Left colon (tissue), 2 donors: ENCODE measurements at places on chromosomes 3 and 15.

GRCh38 chr15:37691911-37692310 is 242.5 kb upstream of the TMCO5A start:
- DNase-seq = no peak

DNA sequence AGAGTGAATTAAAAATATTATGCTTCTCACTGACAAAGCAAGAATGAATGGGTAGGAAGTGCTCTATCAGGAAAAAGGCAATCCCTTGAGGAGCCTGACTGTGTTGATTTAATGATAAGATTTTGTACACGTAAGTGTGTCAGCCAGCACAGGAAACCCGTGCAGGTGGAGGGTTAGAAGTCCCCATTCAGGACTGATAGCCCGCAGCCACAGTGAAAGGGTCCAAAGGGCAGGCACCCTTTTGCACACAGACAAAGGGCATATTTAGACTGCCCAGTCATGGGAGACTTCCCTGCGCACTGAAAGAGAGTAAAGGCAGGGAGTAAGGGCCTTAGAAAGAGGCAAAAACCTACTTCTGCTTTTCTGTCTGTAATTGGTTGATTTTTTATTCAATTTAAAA is 26.4 kb upstream of the SKIL start:
- DNase-seq = peak; percentile 80

GRCh38 chr3:161607056-161607455 is 110.4 kb downstream of the OTOL1 start:
- no peak for DNase-seq

GRCh38 chr3:186257866-186258265 is 104.2 kb downstream of the DGKG start:
- DNase-seq = no peak

DNA sequence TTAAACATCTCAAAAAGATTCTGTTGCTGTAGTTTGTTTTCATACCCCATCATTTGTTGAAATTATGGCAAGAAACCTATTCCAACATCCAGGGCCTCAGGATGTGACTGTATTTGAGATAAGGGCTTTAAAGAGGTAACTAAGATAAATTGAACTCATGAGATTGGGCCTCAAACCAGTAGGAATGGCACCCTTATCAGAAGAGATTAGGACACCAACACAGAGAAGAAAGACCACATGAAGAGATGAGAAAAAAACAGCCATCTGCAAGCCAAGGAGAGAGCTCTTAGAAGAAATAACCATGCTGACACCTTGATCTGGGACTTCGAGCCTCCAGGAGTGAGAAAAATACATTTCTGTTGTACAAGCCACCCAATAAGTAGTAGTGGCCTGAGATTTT is 157.7 kb downstream of the CGGBP1 start:
- no peak for DNase-seq

DNA sequence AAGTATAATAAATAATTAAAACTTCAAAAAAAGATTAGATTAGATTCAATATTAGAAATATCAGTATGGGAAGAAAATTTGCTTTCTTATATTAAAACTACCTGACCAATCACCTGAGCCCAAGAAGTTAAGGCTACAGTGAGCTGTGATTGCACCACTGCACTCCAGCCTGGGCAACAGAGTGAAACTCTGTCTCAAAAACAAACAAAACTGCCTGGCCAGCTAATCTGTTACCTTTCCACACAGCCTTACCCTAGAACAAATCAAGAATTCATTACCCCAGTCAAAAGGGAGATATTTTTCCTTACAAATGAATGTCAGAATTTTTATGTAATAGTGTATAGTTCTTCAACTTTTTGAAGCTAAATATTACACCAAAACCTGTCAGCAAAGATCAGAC is 117.0 kb upstream of the MANF start:
- DNase-seq = no peak

DNA sequence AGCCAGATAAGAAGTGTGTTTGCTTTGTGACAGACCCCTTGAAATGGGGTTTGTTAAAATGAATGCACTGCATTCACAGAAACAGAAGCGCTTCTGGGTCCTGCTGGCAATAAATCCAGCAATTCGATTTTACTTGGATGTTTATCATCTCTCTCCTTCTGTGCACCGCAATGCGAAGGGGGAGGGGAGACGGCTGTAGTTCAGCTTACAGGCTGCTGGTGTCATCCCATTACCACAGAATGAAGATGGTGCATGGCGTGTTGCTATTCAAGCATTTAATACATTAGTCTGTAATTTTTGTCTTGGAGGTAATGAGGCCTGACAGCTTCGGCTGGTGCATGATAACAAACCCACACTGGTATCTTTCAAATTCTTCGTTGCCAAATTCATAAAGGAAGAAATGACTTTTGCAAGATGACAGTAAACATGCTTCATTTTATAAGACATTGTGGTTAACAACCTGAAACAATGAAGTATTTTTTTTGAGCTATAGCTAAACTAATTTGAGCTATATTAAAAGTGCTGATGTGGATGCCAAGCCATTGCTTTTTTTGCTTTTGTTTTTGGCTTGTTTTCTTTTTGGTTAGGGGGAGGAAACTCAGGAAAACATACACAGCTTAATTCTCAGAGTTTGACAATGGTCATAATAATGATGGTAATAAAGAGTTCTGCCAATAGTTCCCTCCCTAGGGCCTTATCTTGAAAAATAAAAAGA is 418.3 kb downstream of the OTOL1 start:
- DNase-seq = no peak

- peak; percentile 32 for DNase-seq
These were observed 36.6 kb upstream of the CD47 start for GRCh38 chr3:108127301-108127988.

GRCh38 chr15:30882849-30883433 is 20.8 kb upstream of the FAN1 start:
- DNase-seq = no peak
